Activated CD4-positive, CD25-positive, alpha-beta regulatory T cell (primary cell): ENCODE measurements at places on chromosomes 13 and 19.

- no peak for DNase-seq
These were observed 1.5 kb upstream of the ECSIT start for GRCh38 chr19:11530432-11530831.

GRCh38 chr13:97911311-97912138, 42.0 kb upstream of the IPO5 start:
- DNase-seq: no peak

DNA sequence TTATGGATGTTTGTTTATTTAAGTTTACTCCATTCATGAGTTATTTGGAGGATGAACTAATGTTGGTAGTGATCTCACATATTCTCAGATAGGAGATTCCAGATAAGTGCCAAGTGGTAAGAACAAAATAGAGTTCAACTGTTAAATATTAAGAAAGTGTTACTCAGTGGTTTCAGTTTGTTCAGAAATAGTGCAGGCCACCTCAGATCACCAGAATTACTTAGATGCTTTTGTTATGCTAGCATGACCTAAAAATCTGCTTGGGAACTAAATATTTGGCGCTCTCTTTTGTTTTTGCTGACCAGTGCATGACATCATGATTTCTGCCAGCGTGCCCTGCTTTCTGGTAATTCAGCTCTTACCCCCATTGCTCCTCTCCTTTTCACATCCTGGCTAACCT, 15.6 kb downstream of the CLDN10 start:
- no peak for DNase-seq

- DNase-seq: peak; percentile 53
These were observed 180.6 kb downstream of the FOXO1 start for GRCh38 chr13:40485611-40486517.

- DNase-seq: no peak
These were observed 27.2 kb downstream of the FOXO1 start for GRCh38 chr13:40639221-40639681.

- no peak for DNase-seq
These were observed 565.0 kb downstream of the FGF9 start for GRCh38 chr13:22235950-22236290.

DNA sequence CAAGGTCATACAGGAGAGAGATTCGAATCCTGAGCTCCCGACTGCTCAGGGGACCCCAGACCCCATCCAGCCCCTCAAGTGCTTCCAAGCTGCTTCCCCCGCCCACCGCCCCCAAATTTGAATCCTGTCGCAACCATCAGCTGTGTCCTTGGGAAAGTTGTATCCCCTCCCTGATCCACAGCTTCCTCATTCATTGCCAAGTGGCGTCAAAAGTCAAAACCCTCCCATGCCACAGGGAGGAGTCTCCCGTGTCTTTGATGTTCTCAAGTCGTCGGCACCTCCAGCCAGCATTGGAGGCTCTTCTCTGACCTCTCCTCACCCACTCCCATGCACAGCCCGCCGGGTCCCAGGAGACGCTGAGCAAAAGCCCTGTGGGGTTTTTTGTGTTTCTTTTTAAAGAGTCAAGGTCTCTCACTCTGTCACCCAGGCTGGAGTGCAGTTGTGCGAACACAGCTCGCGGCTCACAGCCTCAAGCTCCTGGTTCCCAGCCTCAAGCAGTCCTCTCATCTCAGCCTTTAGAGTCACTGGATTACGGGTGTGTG, 2.8 kb upstream of the IFI30 start:
- no peak for DNase-seq

DNA sequence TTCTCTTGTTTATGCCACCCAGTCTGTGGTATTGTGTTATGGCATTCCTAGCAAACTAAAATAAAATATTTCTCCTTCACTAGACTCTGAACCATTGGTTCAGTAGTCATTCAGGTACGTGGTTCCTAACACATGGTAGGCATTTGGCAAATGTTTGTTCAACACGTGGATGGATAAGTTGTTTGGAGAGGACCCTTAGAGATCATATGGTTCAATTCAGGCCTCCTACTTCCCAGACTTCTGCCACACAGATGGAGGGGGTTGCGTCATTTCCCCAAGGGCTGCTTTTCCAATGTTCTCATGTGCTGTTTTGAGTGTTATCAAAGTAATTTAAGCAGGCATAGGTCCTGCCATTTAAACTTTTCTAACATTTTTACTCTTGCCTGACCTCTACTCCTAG, 6.7 kb downstream of the CXCL17 start:
- no peak for DNase-seq

DNA sequence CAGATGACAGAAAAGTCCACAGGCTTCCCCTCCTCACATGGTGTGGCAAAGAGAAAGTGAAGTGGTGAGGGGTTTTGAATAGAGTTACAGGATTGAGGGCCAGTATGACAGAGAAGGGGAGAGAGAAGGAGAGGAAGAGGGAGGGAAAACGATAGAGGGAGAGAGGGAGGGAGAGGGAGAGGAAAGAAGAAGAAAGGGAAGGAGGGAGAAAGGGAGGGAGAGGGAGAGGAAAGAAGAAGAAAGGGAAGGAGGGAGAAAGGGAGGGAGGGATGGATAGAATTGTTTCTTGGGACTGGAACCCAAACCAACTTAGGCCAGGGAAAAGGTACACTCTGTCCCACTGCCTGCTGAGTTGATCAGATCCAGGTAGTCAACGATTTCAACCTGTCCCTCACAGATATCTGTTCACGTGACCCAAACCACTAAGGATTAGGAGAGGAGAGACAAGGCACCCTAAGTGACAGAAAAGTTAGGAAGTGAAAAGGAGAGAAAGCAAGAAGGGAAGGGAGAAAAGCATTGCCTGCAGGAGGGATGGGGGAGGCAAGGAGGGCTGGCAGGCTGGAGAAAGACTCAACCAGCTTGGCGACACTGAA, 8.1 kb upstream of the IGFL3 start:
- DNase-seq: no peak

DNA sequence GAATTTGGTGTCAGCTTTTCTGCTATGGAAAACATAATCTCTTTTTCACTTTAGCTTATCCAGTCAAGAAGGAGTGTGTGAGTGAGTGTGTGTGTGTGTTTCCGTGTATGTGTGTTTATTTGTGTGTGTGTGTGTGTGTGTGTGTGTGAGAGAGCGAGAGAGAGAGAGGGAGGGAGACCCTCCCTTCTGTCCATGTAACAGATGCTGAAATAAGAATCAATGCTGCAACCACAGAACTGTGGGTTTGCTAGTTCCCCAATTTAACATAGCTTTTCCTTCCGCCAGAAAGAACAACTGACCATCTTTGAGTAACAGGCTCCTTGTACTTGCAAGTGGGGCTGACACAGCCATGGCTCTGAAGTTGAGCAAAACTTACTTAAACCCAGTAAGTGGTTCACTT, 5.2 kb downstream of the LCP1 start:
- no peak for DNase-seq

DNA sequence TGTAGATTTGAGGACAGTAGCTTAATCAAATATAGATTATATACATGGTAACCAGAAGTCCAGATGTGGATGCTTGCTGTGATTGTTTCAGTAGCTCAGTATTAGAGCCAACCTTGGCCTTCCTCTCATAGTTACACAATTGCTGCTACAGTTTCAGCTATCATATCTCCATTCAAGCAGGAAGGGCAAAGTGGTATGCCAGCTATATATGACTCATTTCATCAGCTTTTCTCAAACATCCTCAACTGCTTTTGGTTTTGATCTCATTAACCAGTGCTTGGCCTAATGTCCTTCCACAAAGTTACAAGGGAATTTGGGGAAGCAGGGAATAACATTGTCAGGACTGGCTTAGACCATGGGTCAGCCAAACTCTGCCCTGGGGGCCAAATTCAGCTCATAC, 73.0 kb upstream of the MAB21L1 start:
- DNase-seq: no peak

GRCh38 chr13:113075711-113076110, 29.9 kb upstream of the F7 start:
- no peak for DNase-seq

DNA sequence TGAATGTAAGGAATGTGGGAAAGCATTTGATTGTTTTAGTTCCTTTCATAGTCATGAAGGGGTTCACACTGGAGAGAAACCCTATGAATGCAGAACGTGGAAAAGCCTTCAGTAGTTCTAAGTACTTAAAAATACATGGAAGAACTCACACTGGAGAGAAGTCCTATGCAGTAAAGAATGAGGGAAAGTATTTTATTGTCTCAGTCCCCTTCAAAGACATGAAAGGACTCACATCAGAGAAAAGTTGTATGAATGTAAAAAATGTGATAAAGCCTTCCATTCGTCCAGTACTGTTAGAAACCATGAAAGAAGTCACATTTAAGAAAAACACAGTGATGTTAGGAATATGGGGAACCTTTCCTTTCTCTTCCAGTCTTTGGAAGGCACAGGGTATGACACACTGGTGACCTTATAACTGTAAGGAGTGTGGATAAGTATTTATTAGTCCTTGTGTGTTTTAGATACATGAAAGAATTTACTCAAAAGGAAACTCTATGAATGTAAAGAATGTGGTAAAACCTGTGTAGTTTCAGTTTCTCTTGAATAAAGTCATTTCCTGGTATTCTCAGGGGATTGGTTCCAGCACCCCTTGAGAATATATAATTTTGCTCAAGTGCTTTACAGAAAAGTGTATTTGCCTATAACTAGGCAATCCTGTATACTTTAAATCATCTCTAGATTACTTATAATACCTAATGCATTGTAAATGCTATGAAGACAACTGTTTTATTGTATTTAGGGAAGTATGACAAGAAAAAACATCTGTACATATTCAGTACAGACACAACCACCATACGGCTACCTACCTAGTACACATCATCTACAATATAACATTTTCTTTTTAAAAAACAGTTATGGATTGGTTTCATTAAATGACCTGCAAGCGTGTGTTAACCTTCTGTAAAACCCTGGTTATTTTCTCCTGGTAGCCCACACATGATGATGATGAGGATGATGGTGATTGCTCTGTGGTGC, 52.8 kb downstream of the ZNF823 start:
- DNase-seq: no peak

DNA sequence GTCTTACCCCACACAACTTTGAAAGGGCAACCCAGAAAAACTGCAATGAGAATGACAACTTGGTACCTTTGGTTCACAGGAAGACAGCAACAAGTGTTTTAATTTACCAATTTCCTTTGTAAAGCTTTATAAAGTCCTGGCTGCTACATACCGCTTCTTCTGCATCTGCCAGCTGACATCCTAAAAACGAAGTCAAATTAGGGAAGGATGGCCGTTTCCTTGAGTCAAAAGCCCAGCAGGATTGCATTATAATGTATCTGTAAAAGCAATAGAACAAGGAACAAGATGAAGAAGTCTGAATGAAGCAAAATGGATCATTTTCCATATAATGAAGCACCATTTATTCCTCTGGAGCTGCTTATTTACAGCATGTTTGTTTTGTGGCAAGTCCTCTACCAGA, 25.8 kb upstream of the URAD start:
- no peak for DNase-seq

GRCh38 chr19:52778811-52779210, 7.8 kb downstream of the ZNF600 start:
- DNase-seq: no peak

DNA sequence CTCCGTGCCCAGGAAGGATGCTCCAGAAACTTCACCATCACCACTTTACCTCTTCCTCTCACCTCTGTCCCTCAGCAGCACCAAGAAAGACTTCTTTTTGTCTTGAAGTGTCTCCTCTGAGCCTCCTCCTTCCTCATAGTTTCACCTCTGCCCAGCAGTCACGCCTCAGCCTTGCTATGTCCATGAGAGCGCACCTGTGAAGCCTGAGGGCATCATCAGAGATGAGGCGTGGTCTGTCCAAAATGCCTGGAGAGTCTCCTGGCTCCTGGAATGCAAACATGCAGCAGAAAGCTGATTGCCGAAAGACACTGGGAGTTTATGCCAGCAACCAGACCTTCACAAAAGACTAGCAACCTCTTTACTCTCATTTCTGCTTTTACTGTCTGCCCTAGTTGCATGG, 336.6 kb downstream of the TEX29 start:
- no peak for DNase-seq

GRCh38 chr13:65063753-65064152, 2166.4 kb downstream of the PCDH9 start:
- no peak for DNase-seq

GRCh38 chr13:60836821-60837220, 439.8 kb downstream of the TDRD3 start:
- DNase-seq: no peak

DNA sequence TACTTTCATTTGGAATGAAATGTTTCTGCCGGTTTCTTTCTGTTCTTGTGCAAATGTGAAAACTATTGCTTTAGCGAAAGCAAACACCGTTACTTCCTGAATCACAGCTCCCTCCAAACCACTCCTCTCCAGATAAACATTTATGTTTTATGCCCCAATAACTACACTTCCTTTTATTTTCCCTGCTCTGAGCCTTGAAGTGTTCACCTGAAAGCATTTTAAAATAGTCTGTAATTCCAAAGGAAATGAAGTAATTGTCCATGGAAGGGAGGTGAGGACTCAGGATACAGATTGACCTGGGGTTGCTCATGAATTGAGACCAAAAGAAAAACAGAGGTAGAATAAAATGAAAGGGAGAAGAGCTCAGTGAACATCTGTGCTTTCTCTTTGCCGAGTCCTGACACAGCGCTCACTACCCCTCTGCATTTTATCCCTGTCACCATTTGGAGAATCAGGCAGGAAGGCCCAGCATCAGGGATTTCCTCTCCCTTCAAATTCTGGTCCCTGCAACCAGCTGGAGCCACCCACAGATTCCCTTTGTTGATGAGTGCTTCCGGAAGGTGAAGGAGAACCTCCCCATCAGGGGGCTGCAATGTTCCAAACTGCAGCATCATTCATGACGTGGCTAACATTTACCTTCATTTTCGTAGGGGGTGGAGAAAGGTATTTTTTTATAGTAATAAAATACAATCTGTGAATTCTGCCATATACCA, 171.9 kb downstream of the ITGBL1 start:
- DNase-seq: no peak

GRCh38 chr19:45767881-45768654, 984 bp downstream of the SIX5 start:
- no peak for DNase-seq

DNA sequence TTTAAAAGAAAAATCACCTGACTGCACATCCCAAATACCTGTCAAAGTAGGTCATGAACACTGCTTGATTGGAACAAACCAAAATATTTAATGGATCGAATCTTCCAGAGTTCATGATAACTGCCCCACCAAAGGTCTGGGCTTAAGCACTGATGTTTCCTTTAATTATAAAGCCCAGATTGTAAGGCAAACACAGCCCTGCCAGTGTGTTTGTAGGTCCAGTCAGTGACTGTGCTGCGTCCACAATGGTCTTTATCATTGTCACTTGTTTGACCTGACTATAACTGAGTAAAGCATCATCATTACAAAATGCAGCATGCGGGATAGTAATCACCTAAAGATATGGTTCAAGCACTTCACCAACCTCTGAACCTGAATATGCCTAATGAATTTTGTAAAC, 63.3 kb downstream of the IRS2 start:
- DNase-seq: no peak
